Motor neuron (in vitro differentiated cells): ENCODE measurements at places on chromosomes 11 and 22.
A peak's percentile ranks its signal among the peaks of the same experiment; 100 is the strongest.

DNA sequence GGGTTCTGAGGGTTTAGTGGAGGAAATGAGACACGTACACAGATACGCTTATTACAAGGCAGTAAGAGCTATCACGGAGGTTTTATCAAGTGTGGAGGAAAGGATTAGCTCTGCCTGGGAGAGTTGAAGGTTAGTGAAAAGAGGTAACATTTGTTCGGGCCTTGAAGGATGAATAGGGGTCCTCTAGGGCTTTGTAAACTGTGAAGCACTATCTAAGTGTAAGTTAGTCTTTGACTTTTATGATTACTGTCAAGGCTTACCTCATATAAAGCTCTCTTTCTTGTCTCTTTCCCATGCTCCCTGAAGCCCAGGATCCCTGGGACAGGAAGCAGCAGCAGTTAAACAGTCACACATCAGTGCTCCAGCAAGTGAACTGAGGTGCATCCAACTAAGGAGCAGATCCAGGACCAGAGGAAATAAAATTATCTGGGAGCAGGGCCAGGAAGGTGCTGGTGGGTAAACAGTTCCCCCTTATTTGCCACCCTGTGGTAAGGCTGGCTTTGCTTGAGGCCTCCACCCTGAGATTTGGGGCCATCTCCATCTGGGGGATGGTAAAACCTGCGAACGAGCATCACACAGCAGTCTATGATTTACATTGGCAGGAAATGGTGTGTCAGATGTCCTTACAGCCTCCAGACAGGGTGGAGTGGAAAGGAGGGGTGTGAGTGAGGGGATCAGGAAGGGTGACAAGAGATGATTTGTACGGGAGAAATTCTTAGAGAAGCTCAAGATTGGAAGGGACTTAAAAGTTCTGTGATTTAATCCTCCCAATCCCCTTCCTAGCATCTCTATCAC, 27.2 kb downstream of the GVQW3 start:
- ATAC-seq: no peak

DNA sequence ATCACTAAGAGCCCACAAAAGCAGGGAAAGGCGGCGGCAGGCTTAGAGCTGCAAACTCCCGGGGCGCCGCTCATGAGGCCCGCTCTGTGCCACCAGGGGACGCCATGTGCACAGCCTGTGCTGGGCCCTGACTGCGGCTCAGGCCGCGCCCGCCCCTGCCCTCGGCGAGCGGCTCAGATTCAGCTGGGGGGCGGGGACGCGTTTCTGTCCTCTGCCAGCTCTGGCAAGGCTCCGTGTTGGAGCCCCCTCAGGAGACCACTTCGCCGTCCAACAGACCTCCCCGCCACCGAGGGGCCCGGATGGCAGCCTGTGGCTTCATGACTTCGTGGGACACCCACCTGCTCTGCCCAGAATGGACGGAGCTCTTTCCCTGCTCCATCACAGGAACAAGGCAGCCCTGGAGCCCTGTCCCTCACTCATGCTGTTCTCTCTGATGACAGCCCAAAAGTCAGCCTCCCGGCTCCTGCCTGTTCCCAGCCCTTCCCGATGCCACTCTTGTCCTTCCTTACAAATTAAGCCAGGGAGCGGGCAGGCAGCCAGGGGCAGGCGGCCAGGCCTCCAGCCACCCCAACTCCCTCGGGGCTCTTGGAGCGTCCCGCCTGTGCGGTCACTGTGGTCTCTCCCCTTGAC, 69.1 kb downstream of the NAT10 start:
- peak; percentile 100 for ATAC-seq

- ATAC-seq: peak; percentile 19
Observed at GRCh38 chr11:47185305-47186075, 744 bp downstream of the PACSIN3 start.

GRCh38 chr11:62985041-62985750, 429 bp upstream of the SLC22A6 start:
- ATAC-seq: no peak

GRCh38 chr11:104410336-104410735, 246.4 kb upstream of the PDGFD start:
- ATAC-seq: no peak

- ATAC-seq: no peak
Observed at GRCh38 chr11:128397362-128397761, 190.0 kb downstream of the ETS1 start.

DNA sequence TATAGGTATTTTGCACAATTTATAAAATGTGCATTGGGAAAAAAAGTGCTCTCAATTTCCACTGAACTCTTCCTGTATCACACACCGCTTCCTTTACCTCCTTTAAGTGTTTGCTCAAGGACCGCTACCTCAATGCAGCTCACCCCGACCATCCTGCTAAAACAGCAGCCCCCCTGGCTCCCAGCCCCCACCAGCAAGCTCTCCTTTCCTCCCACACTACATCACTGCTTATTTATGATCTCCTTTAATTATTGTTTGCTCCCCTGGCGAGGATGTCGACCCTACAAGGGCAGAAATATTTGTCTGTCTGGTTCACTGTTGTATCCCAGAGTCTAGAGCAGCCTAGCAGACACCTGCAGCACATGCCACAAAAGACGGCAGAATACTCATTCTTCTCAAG, 10.0 kb downstream of the SHANK2 start:
- ATAC-seq: no peak
